ENCODE measurements at places on chromosomes 13 and 19.
A peak's percentile ranks its signal among the peaks of the same experiment; 100 is the strongest.

DNA sequence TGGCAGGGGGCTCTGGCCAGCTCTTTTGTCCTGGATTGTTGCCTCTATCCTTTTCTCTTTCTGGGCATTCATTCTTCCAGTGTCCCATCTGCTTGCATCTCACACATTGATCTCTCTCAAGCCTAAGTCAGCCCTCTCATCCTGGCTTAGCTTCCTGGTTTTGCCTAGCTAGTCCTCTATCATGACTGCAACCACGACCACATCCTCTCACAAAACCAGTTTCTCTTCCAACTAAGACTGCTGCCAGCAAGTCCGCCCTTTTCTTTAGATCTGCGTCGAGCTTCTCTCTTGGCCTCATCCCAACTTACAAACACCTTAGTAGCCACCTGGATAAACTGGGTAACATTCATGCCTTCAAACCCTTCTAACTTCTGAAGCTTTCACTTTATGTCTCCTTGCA is 212.2 kb upstream of the HTR2A start:
- DNase-seq, result no peak

DNA sequence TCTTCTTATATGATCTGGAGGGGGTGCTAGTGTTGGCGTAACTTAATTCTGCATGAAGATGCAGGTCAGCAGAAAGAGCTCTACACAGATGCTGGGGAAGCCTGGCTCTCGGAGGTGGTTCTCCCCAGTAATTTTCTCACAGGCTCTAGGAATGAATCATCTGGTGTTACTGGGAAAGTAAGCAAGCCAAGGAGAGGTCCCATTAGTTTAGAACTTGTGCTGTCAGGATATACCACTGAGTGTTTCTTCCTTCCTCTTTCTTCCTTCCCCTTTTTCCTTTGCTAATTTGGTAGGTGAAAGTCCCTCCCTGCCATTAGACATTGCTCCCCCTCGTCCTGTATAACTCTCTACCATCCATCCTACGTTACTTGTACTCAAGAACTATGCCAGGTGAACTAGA is 68.3 kb downstream of the ATP8A2 start:
- no peak for DNase-seq

GRCh38 chr19:47608969-47609905 is at the start of gene BICRA:
Gene BICRA (plus strand): TSS chr19:47609134. CDS start chr19:47673575, 64,441 bp downstream.
- peak; percentile 87 for DNase-seq

DNA sequence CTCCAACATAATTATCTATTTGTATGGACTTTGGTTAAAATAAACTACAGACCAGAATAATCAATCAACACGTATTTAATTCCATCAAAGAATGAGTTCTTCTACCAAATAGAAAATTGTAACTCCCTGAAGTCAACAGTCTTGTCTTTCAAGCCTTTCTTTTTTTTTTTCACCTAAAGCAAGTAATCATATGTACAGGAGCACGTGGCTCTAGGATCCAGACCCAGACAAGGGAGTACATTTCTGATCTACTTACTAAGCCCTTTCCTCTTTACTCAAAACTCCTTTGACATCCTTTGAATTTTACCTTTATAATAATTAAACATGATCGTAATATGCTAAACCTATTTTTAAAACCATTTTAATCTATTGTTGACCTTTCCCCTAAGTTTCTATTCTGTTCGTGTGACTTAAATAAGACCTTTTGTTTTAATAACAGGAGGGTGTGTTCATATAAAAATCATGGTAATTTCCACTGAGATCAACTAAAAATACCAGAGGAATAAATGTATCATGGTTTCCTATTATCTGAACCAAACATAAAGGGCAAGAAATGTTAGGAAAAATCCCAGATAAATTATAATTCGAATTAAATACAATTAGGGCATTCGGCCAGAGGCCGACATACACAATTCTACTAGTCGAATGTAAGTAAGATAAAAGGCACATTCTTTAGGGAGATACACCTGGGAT is 1.7 kb downstream of the SLC7A1 start:
- no peak for DNase-seq

DNA sequence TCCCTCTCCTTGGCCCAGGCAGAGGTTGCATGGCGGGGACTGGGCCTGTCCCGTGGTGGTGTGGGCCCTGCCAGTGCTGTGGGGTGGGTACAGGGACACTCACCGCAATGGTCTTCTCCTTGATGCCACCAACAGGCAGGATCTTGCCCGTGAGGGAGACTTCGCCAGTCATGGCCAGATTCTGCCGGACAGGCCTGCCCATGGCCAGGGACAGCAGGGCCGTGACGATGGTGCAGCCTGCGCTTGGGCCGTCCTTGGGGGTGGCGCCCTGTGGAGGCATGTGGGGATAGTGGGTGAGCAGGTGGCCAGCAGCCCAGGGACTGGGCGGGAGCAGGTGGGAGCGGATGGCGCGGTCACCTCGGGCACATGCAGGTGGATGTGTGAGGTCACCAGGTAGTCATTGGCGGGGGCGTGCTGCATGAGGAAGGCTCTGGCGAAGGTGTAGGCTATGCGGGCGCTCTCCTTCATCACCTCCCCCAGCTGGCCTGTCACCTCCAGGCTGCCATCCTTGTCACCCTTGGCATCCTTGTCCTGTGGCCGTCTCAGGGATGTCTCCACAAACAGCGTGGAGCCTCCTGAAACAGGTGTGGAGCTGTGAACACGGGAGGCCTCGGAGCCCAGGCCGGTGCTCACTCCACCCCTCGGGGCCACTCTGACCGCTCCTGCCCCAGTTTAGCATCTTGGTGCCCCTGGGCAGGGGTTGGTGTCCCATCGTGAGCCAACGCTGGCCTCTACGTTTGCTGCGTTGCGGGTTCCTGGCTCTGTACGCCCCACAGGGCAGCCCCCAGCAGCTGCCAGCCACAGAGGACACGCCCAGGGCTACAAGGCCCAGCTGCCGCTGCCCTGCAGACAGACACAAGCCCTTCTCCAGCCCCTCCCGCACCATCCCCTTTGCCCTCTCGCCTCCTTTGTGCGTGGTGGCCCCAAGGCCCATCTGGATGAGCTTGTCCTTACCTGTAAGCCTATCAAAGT is 3.4 kb downstream of the RPL36 start:
- DNase-seq, result peak; percentile 20

DNA sequence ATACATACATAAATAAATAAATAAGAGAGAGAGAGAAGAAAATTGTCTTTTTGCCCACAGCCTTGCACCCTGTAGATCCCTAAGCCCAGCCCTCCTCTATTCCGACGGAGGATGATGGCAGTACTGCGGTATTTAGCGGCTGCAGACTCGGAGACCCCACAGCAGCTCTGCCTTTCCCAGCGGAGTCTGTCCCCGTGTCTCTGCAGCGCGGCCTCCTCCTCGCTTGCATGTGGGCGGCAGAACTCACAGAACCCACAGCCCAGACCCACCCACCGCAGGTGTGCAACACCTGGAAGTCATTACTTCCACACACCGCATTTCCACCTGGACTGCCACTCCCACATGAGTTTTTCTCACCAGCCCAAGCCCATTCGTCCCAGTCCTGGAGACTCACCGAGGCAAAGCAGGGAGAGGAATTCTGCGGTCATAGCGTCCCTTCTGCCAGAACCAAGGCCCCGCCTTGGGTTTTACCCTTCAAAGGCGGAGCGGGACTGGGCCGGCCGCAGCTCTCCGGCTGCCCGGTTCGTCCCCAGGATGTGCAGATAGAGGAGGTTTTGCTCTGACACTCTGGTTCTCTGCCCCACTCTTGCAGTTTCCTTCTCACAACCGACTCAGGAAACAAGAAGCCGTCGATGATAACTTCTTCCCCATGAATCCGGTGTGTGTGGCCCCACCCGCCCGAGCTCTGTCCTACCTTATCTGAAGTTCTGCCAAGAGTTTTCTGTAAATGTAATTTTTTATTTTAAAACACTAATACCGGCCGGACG is at the start of gene VSTM1:
VSTM1 (minus strand) TSS at position 548 of the 767 bp plus-strand sequence; CDS start at position 428, 120 bp downstream.
- DNase-seq, result no peak

GRCh38 chr19:50327013-50327412 is 2.2 kb downstream of the KCNC3 start:
- no peak for DNase-seq

GRCh38 chr19:38277969-38278680 is 13.8 kb downstream of the SPINT2 start:
- no peak for DNase-seq

DNA sequence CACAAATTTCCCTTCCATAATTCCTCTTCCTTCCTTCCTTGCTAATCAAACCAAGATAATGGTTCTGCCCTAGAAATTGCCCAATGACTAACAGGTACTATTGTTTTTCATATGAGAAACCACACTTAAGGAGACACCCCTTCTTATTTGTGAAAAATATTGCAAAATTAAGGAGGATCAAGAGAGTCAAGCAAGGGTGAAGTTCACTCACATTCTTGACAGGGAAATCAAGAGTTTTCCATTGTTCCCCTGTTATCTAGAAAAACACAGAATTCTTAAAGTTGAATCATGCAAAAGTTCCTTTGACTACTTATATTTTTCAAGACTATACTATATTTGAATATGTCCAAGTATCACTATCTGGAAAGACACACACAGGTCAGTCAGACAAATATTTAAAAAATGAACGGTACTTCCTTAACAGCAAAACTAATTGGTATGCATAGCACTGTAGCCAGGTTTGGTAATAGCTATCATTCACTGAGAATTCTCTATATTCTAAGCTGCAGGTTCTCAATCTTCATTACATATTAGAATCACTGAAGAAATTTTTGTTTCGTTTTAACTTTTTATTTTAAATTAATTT is 897.2 kb downstream of the DIAPH3 start:
- no peak for DNase-seq

DNA sequence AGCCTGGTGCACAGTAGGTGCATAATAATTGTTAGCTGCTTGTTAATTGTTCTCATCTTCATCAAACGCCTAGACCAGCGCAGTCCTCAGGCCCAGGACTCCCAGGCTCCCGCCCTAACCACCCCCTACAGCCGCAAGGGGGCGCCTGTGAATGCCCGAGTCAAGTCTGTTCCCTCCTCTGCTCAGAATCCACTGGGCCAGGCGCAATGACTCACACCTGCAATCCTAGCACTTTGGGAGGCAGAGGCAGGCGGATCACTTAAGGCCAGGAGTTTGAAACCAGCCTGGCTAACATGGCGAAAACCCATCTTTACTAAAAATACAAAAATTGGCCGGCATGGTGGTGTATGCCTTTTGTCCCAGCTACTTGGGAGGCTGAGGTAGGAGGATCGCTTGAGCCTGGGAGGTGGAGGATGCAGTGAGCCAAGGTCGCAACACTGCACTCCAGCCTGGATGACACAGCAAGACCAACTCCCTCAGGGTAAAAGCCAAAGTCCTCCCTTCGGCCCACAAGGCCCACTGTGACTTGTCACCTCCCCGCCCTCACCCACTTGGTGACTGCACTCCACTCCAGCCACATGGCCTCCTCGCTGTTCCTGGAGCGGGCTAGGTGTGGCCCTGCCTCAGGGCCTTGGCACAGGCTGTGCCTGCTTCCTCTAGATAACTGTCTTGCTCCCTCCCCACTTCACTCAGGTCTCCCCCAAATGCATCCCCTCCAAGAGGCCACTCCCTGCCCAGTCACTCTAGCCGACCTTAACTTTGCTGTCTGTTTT is 9.1 kb downstream of the ZNF653 start:
- DNase-seq, result peak; percentile 77

DNA sequence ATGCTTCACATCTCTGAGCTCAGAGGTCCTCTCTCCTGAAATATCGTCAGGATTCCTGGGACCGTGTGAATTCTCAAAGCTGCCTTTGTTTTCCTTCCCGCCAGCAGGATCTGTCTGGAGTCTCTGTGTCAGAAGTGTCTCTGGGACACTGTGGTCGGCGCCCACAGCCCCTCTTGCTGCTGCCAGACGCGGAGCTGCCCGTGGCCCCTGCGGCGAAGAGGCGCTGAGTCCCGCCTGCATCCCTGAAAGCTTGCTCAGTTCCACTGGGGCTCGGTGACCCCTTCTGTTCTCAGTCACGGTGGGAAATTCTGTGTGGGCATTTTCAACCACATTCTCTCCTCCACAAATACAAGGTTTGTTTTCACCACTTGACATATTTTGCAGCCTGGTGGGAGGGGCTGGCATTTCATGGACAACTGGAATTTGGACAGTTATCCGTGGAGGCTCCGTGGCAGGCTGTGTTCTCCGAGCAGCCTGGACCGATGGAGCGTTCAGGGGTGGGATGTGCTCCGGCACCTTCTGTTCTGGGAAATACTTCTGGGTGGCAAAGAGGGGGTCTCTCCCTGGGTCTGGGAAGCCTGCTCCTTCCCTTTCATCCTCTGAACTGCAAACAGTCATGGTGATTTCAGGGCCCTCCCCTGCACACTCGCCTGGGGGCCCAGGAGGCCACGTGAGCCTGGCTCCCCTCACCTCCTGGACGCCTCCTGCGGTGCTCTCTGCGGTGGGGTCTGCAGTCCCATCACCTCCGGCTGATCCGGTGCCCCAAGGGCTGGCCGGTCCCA is 42.6 kb upstream of the GRTP1 start:
- DNase-seq, result no peak

- no peak for DNase-seq
These were observed 23.6 kb downstream of the ZNF541 start for GRCh38 chr19:47549261-47549862.

DNA sequence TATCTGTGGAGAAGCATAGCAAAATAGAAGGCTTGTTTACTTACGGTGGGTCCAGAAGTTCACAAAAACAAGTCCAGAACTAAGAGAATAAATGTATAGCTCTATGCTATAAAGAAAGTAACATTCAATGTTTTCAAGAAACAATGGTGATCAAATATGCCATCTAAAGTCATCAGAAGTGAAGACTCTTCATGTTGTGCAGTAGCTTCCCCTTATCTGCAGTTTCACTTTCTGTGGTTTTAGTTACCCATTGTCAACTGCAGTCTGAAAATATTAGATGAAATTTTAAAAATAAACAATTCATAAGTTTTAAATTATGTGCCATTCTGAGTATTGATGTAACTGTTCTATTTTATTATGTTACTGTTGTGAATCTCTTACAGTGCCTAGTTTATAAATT is 72.5 kb downstream of the EDNRB start:
- DNase-seq, result no peak

DNA sequence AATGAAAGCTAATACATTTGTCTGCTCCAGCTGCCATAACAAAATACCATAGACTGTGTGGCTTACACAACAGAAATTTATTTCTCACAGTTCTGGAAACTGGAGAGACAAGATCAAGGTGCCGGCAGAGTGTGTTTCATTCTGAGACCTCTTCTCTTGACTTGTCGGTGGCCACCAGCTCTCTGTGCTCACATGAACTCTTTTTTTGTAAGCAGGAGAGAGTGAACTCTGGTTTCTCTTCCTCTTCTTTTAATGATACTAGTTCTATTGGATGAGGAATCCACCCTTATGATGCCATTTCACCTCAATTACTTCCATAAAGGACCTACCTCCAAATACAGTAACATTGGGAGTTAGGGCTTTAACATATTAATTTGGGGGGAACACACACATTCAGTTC is 11.7 kb downstream of the KCTD12 start:
- no peak for DNase-seq

GRCh38 chr13:91664039-91664438 is 265.6 kb downstream of the GPC5 start:
- DNase-seq, result no peak

GRCh38 chr13:42369071-42369797 is 97.3 kb downstream of the AKAP11 start:
- peak; percentile 69 for DNase-seq

GRCh38 chr19:50003810-50004419 is 21.3 kb downstream of the VRK3 start:
- peak; percentile 53 for DNase-seq

- peak; percentile 76 for DNase-seq
These were observed 7.5 kb upstream of the GPR183 start for GRCh38 chr13:99314640-99315176.
